Caudate nucleus (tissue), 63 donors: ENCODE measurements at places on chromosomes 7 and 10.

DNA sequence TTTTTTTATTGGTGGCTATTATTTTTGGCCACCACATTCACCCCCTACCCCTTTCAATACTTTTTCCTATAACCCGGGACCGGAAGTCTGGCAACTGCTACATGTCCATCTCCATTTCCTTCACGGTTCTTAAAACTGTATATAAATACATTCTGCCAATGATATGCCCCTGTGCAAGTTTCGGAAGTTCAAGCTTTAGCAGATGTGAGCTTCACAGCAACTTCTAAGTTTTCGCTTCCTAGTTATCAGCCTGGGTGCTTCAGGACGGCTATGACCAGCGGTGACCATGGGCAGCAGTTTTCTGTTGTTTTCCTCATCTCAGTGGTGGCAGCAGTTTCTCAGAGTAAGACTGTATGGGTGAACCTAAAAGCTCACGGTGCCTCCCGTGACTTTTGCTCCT, 153.5 kb upstream of the NFE2L3 start:
- no peak for DNase-seq

DNA sequence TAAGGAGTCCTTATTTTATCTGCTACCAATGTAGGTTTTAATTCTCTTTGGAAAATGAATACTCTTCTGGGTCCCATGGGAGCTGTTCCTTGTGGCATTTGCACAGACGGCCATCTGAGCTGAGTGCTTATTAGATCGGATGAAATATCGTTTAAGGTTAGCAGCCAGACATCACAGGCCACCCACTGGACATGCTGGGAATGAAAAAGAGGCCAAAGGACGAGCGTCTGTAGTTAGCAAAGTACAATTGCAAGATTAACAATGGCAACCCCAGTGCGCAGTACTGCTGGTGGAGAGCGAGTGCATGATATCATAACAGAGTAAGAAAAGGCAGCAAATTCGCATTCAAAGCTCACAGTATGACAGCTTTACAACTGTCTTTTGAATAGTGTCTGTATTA, 28.3 kb upstream of the CREB5 start:
- no peak for DNase-seq

GRCh38 chr7:3616306-3616705, 315.3 kb downstream of the SDK1 start:
- DNase-seq, result no peak

DNA sequence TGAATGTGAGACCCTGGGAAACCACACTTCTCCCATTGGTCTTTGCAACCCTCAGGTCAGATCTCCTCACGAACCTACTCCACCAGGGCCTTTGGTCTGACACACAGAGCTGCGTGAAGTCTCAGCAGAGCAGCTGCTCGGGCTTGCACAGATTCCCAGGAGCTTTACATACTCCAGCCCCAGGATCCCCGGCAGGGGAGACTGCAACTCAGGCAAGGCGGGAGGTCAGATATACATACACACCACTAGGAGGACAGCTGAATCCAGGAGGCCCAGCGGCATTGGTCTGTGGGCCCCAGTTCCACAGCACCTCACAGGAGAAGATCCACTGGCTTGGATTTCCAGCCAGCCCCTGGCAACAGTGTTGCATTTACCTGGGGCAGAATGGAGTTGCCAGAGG, 239.2 kb downstream of the GPAM start:
- DNase-seq, result no peak

DNA sequence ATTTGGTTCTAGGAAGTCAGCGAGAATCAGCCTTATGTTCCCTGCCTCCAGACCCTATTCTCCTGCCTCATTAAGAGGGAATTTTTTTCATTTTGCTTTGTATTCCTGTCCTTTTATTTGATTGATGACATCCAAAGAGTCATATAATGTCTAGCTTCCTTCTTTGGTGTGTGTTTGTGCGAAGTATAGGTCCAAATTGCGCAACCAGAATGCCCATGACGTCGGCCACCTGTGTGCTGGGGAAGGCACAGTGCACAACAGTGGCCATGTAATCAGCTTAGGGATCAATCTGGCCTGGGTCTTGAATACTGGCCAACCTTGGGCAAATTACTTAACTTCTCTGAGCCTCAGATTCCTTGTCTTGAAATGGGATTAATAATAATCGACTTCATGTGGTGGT, 206.2 kb downstream of the VTI1A start:
- no peak for DNase-seq

GRCh38 chr7:85833066-85833465, 646.2 kb upstream of the SEMA3D start:
- DNase-seq, result no peak

DNA sequence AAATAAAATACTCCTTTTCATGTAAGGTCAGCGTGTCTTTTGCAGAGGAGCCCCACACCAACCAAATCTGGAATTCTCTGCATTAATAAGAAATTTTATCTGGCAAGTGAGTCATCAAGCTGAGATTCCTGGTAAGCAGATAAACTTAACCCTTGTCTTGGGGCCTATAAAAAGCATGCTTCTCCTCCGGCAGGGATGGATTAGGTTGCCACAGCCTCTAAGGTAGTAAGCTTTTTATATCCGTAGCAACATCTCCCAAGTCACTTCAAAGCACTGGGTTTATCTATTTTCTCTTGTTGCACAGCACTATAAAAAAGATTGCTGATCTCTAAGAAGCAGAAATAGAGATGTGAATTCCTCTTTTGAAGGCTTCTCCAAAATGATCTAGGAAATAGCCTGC, 202.8 kb upstream of the NOBOX start:
- DNase-seq, result no peak

DNA sequence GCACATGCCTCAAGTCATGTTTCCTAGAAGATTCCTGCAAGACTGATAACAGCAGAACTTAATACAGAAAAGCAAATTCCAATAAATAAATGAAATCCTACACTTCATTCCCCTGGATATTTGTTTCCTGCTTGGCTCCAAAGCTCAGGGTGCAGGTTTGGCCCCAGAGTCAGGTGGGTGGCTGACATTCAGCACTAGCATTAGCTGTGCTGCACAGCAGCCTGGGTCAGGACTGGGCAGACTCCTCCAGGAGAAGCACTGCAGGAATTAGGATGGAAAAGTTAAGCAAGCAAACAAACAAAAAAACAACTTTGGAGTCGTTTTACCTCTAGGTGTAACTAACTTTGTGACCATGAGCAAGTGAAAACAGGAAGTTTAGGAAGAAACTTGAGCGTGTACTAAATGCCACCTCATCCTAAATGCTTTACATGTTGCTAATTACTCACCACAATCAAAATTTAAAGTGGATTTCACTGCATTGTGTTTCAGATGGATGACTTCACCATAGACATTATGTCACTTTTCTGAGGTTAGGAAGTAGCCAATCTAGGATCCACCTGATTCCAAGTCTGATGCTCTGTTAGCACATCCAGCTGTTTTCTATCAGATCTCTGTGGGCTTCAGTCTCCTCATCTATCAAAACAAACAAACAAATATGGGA, 239.4 kb downstream of the C7orf25 start:
- DNase-seq, result no peak

GRCh38 chr10:82980321-82980720, 1105.3 kb downstream of the NRG3 start:
- DNase-seq, result no peak

- no peak for DNase-seq
These were observed 49.1 kb downstream of the KIF20B start for GRCh38 chr10:89750441-89750840.

- DNase-seq, result no peak
These were observed 32.0 kb downstream of the WAC start for GRCh38 chr10:28564905-28565304.

- no peak for DNase-seq
These were observed 1.2 kb downstream of the GATA3 start for GRCh38 chr10:8055420-8056349.

DNA sequence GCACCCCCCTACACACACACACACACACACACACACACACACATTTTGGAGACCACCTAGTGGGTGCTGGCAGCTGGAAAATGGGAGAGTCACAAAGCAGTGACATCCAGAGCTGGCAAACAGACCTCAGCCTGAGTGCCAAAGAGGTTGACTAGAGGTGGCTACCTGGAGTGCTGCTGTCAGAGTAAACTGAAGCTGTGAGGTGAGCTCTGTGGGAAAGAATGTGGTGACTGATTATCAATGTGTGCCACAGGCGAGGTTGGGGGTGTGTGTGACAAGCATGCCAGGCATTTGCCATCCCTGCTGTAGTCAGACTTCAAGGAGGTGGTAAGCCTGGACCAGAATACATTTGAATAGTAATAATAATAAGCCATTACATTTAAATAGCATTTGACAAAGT, 120.6 kb downstream of the SLIT1 start:
- DNase-seq, result no peak

- no peak for DNase-seq
These were observed 97.7 kb downstream of the SH3PXD2A start for GRCh38 chr10:103757531-103758293.

GRCh38 chr10:115398026-115398425, 304.9 kb downstream of the ATRNL1 start:
- DNase-seq, result peak; percentile 11

GRCh38 chr7:2971914-2972834, 71.5 kb downstream of the CARD11 start:
- DNase-seq, result no peak

DNA sequence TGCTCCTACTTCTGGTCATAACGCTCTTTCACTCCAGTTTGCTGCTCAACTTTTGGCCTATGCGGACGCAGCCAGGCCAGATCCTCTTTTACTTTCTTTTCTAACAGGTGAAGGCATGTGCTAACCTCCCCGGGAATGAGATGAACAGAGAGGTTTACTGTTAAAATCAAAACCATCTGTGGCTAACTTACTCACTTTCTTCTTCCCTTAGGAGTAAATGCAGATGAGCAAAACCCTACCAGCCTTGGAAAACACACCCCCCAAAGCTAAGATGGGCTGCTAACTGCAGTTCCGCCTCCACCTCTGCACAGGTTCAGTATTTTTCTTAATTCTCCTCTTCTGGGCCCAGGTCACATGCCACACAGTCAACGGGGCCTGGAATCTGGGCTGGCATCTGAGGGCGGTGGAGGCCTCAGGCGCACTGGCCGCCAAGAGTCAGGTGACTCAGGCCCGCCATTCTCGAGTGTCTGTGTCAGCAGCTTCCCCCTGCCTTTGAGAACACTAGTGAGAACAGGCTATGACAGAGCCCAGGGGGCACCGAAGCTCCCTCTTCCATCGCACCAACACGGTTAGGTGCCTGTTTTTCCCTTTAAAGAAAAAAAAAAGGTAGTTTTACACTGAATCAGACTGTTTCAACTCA, 11.1 kb downstream of the FAM53B start:
- no peak for DNase-seq

DNA sequence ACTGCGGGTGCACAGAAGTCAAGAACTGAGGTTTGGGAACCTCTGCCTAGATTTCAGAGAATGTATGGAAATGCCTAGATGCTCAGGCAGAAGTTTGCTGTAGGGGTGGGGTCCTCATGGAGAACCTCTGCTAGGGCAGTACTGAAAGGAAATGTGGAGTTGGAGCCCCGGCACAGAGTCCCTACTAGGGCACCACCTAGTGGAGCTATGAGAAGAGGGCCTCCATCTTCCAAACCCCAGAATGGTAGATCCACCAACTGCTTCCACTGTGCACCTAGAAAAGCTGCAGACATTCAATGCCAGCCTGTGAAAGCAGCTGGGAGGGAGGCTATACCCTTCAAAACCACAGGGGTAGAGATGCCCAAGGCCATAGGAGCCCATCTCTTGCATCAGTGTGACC, 1336.0 kb upstream of the CELF2 start:
- no peak for DNase-seq

DNA sequence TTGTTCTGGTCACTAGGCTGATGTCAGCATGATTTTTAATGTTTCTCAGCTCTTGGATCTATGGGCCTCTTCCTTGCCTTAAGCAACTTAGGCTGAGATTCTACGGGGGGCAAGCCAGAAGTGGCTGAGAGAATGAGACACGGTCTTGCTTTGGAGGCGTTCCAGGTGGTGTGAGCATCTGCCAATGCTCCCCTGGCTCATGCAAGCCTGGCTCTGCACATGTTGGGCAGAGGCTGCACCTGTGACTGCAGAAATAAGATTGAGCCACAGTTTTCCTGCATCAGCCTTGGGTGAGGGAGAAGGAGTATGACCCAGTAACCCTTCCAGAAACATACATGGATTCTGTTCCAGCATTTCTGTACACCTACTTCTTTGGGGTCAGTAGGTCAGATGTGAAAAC, 41.9 kb downstream of the C10orf120 start:
- DNase-seq, result no peak

DNA sequence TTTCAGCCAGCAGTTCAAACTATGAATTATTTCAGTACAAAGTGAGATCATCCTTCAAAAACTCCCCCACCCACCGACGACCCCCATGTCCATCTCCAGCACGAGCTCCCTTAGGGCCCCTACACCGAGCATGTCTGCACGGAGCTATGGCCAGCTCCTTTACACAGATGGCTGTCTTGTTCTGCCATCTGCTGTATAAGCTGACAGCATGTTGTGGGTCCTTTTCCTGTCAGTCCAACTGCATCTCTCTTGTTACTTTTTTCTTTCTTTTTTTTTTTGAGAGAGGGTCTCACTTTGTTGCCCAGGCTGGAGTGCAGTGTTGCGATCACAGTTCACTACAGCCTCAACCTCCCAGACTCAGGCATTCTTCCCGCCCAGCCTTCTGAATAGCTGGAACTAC, 21.6 kb downstream of the NPC1L1 start:
- DNase-seq, result no peak

- no peak for DNase-seq
These were observed 116.9 kb upstream of the ABI1 start for GRCh38 chr10:26977635-26978034.

DNA sequence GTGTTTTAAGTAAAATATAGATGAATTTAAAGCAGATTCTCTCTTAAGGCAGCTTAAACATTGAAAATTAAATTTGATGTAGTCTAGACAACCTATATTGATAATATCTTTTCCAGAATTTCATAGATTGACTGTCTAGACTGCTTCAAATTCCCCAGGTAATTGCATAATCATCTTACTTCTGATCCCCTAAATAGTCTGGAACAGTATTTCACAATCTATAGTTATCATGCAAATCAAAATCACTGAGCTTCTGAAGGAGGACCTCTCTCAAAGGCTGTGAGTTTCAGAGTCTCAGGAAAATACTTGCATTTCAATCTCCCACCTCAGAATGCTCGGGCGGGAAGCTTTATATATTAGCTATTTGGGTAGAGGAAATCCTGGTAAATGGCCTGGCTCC, 87.3 kb downstream of the SEMA3A start:
- no peak for DNase-seq

- no peak for DNase-seq
These were observed 453.2 kb downstream of the DPP6 start for GRCh38 chr7:154505362-154505761.

- DNase-seq, result no peak
These were observed 2.9 kb upstream of the VCL start for GRCh38 chr10:73995035-73995358.

DNA sequence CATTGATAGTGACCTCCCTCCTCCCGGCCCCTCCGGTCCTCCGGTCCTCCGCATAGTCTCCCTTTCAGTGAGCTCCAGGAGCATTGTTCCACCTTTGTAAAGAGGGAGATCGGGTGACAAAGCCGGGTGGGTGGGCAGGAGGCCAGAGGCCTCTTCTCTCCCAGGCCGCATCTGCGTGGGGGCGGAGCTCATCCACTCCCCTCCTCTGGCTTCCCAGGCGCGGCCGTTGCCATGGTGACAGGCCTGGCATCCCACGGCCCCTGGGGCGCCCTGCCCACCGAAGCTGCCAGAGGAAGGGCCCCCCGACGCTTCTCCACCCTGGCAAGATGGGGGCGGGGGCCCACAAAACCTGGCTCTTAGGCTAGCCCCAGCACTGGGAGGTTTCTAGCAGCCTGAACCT, 4.4 kb upstream of the FZD9 start:
- DNase-seq, result no peak
